Fibroblast of lung (primary cell): ENCODE measurements at places on chromosomes 11 and 22. TPM values are rescaled to one million over a fixed set of nuclear protein-coding genes. Genes with fewer than 3 reads are reported as not detected.

DNA sequence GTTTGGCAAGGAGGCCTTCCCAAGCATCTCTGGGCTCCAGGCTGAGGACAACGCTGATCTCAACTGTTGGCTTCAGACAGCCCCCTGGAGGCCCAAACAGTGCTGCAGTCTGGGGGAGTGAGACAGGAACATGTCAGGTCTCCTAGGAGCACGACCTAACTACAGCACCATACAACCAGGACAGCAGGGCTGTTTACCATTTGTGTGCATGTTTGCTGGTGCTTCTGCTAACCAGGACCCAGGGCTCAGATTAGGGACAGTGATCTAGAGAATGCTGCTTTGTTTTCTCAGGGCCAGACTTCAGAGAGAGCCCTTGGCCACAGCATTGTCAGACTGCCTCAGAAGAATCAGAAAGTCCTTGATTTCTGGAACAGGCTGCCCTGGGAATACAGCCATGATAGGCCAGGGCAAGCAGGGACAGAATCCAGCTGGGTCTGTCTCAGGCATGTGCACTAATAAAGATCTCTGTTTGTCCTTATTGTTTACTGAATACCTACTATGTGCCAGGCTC is 126.5 kb downstream of the VPREB1 start:
- no peaks in the 10 kb centered on the region for H3K36me3 ChIP-seq
- H3K27ac ChIP-seq: no peak overlapping the region
- no peak for DNase-seq

- H3K27ac ChIP-seq: peak overlapping the region; percentile 22
- no peak overlapping the region for H3K4me3 ChIP-seq
- no peaks in the 10 kb centered on the region for H3K27me3 ChIP-seq
- no peaks in the 10 kb centered on the region for H3K36me3 ChIP-seq
Observed at GRCh38 chr11:96054870-96055705, 131.2 kb upstream of the MTMR2 start.

DNA sequence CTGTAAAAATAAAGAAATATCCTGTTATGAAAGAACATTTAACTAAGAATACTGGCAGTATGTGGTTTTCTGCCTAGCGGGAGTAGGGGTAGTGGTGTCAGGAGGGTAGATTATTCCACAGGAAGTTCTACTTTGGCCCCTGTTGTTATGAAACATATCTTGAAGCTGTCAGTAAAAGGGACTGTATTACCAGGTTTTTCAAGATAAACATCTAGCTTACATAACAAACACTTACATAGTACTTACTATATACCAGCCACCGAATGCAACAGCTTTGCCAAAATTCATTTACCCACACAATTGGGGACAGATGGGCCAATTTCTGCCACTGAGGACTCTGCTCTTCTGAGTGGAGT is 3.7 kb downstream of the TMEM123 start:
- H3K4me1 ChIP-seq: peaks cover 15% of the 10 kb centered on the region
- H3K36me3 ChIP-seq: peaks cover 2% of the 10 kb centered on the region
- no peaks in the 10 kb centered on the region for H3K27me3 ChIP-seq
- DNase-seq: no peak
- no peak overlapping the region for H3K4me3 ChIP-seq

- no peaks in the 10 kb centered on the region for H3K27me3 ChIP-seq
- H3K27ac ChIP-seq: no peak overlapping the region
- DNase-seq: no peak
- no peak overlapping the region for H3K4me3 ChIP-seq
- H3K36me3 ChIP-seq: no peaks in the 10 kb centered on the region
- no peaks in the 10 kb centered on the region for H3K4me1 ChIP-seq
Observed at GRCh38 chr22:47164514-47165337, 402.3 kb downstream of the TBC1D22A start.

DNA sequence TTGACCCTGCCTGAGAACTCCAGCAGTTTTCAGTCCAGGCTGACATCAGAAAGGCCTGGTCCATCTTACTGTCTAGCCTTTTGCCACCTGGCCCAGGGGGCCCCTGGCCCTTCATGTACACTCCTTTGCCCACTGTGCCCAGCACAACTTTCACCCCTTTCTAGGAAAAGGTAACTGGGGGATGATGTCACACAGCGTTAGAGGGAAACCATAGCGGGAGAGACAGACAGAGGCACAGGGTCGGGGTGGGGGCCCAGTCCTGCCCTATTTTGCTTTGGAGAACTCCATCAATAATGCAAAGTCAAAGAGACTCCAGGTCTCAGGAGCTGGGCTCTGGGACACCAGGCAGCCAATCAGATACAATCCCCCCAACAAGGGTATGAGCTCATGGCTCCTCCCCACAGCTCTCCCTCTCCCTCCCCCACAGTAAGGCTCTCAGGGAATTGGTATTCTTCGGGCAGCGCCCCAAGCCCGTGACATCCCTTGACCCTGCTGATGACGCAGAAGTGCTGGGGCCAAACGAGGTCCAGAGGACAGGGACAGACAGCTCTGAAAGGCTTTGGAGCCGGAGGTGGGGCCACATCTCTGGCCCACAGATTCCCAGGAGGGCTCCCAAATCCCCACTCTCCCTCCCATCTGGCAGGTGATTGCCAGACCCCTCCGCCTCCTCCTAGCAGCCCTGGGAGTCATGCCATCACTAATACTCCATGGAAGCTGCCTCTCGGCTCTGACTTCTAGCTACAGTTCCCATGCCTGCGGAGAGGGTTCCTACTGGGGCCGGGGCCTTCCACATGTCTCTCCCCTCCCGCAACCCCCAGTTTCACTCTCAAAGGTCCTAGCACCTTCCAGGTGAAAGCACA is 5.9 kb downstream of the USP2 start:
- DNase-seq: peak; percentile 95
- H3K4me3 ChIP-seq: no peak overlapping the region
- H3K4me1 ChIP-seq: peaks cover 32% of the 10 kb centered on the region
- H3K27ac ChIP-seq: peak overlapping the region; percentile 74
- H3K27me3 ChIP-seq: no peaks in the 10 kb centered on the region
- H3K36me3 ChIP-seq: no peaks in the 10 kb centered on the region

Gene VPREB1
- total RNA-seq: not detected in 2 replicates
